ENCODE measurements at places on chromosomes 13 and 19.

DNA sequence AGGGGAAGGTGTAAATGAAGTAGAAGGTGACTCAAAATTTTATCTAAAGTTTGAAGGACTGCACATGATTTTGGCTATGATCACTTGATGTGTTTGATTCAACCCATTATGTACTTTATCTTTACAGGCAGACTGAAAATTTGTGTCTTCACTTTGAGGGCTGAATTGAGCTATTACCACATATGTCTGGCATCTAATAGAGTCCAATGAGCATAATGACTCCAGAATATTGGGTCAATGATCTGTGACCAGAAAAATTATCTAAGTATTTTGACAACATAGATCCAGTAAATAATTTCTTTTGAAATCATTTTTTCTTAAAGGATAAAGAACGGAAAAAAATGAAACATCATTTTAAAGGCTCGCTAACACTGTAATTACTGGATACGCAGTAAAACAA lies 2810.0 kb downstream of the PCDH9 start:
- no peak for DNase-seq

GRCh38 chr13:19632915-19633478 lies 462 bp upstream of the MPHOSPH8 start:
- DNase-seq = no peak

DNA sequence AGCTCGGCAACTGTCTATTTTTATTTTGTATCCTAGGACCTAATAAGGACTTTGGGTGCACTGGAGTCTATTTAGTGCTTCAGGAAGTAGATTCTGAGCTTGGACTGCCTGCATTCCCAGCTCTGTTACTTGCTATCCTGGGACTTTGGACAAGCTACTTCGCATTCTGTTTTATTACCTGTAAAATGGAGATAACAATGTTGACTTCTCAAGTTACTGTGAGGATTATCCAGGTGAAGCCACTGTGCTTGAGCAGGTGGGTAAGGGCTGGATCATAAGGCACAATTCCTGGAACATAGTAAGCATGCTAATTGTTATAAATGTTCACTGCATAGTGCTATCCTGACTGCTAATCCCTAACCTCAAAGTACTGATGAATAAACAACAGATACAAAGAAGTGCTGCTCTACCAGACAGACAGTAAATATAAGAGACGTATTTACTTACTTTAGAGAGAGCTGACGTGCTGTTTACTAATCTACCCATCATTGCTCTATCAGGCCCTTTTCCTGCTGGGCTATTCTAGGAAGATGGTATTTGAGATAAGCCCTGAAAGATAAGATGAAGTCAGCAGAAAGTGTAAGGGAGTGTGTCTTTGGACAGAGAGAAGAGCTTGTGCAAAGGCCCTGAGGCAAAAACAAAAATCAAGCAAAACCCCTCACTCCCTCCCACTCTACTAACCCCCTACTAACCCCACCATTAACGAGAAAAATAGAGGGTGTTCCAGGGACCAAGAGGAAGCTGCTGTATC lies 50.8 kb upstream of the FLT1 start:
- no peak for DNase-seq

- DNase-seq = no peak
Measured at GRCh38 chr13:99218969-99219368, 18.3 kb downstream of the UBAC2 start.

DNA sequence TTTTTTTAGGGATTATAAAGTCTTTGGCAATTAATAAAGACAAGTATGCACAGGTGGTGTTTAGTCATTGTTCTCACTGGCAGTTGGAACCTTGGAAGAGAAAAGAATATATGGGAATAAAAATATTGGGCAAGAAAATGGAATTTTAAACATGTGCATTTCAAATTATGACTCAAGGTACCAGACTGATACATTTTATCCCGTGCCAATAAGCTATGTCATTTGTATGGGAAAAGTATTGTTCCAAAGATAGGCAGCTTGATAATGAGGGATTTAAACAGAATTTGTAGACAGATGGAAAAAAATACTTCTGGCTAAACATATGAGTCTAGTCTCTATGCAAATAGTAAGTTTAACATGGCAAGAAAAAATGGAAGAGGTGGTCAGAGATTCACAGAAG lies 169.5 kb upstream of the UFM1 start:
- DNase-seq = no peak

DNA sequence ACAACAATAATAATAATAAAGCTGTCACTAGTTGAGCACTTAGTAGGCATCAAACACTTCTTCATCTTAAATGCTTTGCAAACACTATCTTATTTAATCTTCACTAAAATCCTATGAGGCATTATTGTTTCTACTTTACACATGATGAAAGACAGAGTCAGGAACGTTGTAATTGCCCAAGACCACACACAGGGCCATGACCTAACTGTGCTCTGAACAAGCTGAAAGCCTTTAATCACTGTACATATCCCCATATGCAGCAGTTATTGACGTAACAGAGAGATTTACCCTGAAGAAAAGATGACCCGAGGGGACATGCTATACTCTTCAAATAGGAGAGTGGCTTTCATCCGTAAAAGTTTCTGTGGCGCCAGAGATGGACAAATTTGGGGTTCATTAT lies 53.0 kb downstream of the SACS start:
- DNase-seq = no peak

DNA sequence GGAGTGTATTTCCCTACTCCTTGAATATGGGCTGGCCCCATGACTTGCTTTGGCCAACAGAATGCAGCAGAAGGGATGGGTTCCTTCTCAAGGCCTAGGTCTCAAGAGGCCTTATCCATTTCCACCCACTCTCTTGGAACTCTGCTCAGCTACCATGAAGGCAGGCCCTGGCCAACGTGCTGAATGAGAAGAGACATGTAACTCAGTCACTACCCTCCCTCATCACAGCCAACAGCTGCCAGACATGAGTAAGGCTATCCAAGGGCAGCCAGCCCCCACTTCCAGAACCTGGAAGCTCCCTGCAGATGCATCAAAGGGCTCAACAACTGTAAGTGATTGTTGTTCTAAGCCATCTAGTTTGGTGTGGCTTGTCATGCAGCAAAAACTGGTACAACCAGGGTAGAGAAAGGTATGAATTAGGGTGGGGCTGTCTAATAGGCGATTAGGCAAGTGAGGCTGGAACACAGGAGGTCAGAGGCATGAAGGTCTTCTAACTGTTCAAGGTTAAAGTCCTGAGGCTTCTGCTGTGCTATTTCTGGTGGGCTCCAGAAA lies 1.4 kb upstream of the RASL11A start:
- DNase-seq = no peak

- DNase-seq = no peak
Measured at GRCh38 chr13:70809588-70809987, 701.3 kb upstream of the KLHL1 start.

DNA sequence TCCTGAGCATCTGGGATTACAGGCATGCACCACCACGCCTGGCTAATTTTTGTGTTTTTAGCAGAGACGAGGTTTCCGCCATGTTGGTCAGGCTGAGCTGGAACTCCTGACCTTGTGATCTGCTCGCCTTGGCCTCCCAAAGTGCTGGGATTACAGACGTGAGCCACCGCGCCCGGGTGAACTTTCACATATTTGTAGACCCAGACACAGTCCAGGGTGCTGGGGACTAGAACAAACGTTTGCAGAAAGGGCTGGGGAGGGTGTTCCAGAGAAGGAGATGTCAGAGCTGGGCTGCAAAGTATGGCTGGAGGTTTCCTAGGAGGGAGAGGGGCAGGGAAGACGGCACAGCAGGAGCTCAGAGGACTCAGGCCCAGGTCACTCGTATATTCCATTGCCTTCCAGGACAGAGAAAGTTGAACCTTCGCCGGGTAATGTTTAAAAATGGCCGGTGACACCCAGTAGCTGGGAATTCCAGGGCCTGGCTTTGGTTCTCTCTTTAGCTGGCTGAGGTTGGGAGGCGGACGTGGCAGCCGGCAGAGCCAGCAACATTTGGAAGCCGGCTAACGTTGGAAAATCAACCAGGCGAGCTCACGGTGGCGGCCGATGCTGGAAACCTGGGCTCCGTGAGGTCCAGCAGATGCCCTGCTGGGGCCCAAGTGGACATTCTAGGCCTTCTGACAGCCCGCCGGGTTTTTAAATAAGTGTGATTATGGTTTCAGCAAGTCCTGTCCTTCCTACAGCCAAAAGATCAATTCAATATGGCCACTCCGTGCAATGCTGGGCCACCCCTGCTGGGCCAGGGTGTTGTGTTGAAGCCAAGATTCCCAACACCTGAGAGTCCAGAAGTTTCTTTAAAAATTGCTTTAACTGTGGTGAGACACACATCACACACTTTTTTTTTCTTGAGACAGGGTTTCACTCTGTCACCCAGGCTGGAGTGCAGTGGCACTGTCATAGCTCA lies 41.5 kb downstream of the NFIC start:
- no peak for DNase-seq

- DNase-seq = no peak
Measured at GRCh38 chr19:53037101-53038097, 7.1 kb upstream of the ERVV-2 start.

- no peak for DNase-seq
Measured at GRCh38 chr19:46413262-46414031, at the start of gene CCDC8. Gene CCDC8, minus strand, starts transcription at chr19:46413564. Its CDS starts 754 bp downstream, at chr19:46412810.

DNA sequence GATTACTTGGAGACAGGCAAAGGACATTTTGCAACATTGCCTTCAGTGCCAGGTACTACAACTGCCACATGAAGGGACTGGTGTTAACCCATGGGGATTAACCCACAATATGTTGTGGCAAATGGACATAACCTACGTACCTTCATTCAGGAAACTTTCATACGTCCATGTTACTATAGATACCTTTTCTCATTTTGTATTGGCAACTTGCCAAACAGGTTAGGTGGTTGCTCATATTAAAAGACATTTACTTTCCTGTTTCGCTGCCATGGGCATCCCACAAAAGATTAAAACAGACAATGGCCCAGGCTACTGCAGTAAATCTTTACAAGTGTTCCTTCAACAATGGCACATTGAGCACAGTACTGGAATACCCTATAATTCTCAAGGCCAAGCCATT lies 925.3 kb downstream of the SLITRK6 start:
- no peak for DNase-seq

GRCh38 chr13:84654654-84655275 lies 772.5 kb upstream of the SLITRK1 start:
- no peak for DNase-seq

DNA sequence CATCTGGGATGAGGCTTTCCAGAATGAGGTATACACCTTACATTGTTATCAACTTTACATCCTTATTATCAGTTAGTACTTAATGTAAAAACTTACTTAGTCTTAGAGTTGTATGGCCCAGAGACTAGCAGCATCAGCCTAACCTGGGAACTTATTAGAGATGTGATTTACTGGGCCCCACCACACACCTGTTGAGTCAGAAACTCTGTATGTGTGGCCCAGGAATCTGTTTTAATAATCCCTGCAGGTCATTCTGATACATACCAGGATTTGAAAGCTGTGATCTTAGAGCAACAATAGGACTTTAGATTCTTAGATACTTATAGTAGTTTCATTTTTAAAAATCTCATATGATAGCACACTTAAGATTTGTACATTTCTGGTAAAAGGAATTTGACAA lies 17.4 kb downstream of the FNDC3A start:
- DNase-seq = no peak

DNA sequence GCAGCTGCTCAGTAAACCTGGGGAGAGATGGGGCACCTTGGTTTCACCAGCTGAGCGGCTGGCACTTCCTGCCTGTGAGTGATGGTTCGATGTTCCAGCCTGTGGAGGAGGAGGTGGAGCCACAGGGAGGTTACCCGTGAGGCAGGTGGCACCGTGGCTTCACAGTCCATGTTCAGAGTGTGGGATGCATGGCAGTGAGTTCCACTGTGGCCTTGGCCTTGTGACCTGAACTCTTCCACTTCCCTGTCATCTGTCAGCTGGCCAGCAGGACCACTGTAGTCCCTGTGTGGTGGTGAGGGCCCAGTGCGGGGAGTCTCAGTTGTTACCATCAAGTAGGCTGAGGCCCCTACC lies 16.9 kb downstream of the SMARCA4 start:
- no peak for DNase-seq

DNA sequence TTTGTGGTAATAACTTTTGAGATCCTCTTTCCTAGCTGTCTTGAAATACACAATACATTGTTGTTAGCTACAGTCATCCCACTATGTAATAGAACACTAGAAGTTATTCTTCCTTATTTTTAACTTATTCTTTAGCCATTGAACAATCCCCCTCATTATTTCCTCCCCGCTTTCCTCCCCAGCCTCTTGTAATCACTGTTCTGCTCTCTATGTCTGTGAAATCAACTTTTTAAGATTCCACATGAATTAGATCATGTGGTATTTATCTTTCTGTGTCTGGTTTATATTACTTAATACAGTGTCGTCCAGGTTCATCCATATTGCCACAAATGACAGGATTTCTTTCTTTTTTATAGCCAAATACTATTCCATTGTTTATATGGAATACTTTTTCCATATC lies 72.9 kb downstream of the SLC10A2 start:
- DNase-seq = no peak

DNA sequence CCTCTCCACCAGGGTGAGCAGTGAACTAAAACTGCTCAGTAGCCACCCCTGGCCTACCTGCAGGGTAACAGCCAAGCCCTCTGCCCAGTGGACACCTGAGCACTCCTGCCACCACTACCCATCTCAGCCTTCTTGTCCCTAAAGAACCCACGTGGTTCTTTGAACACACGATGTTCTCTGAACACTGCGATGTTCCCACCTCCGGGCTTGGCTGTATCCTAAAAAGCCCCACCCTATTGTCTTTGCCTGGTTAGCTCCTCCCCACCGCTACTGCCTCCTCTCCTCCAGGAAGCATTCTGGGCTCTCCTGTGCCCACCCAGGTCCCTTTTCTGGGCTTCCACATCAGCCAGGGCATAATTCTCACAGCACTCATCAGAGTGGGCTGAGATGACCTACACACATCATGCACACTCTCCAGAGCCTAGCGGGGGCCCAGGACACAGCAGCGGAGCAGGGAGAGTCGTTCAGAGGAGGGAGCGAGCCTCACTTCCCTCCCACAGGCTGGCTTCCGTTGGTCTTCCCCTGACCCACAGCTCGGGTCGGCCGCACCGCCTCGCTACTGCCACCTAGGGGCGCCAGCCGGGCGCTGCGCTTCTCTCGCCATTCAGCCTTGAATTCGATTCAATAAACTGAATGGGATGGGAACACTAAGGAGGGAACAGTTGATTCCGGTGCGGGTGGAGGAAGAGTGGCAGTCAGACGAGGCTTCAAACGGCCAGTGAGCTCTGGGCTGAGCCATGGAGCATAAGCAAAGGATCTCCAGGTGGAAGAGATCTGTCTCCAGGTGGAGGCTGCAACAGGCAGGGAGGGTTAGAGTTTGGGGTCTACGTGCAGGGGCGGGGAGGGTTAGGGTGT lies 3.2 kb downstream of the ELAVL1 start:
- DNase-seq = peak; percentile 45

GRCh38 chr19:30122431-30122830 lies 180.4 kb downstream of the URI1 start:
- no peak for DNase-seq

- no peak for DNase-seq
Measured at GRCh38 chr19:46373491-46374359, 26.8 kb downstream of the PPP5C start.

- no peak for DNase-seq
Measured at GRCh38 chr13:64529874-64530485, 2700.2 kb downstream of the PCDH9 start.

DNA sequence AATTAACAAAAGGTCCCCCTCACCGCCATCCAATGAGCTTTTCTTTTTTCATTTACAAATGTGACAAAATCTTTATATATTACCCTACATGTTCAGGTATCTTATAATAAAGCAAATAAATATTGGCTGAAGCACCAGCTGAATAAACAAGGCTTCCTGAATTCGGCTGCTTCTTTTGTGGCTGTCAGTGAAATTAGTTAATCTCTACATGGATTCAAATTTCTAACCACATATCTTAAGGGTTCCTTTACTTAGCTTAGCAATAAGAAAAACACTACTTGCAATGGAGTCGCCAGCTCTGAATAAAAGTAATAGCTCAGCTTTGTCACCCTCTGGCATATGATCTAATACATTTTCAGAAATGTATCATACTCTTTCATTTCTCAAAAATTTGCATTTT lies 104.3 kb downstream of the CCNA1 start:
- DNase-seq = no peak

Measured in GM12864 (cell line).